Cerebellum (tissue), 4 donors: ENCODE measurements at places on chromosomes 13 and 19. TPM values are rescaled to one million over a fixed set of nuclear protein-coding genes. Genes with fewer than 3 reads are reported as not detected.

- no peak for DNase-seq
Measured at GRCh38 chr13:88246239-88246638, 575.1 kb downstream of the SLITRK5 start.

DNA sequence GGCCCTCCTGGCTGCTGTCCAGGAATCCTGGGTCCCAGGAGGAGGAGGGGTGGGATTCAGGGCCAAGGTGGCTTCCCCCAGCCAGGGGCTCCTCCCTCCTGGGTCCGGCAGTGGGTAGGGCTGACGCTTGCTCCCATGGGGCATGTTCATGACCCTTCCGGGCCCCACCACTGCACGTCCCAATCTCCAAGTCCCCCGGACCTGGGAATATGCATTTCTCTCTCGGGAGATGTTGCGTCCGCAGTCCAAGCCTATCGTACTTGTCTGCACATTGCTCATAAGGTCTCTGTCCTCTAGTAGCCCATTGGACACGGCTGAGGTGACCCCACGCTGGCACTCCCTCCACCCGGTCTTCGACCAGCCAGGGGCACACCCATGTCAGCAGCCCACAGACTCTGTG lies 192.3 kb downstream of the TEX29 start:
- DNase-seq = no peak

DNA sequence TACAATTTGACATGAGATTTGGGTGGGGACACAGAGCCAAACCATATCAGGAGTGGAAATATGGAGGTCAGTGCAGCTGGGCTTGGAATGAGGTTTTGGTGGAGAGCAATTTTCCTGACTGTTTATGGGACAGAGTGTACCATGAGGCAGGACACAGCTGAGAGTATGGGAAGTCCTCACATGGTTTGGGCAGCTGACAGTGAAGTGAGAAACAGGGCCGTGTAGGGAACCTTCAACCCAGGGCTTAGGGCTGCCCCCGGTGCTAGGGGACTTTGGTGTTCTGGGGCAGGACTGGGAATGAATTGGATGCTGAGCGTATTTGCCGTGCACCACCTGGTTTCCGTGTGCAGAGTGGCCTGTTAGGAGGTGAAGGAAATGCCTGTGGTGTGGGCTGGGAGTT lies 6.1 kb downstream of the ZNF548 start:
- DNase-seq = no peak

GRCh38 chr19:54696117-54696548 lies 28.1 kb upstream of the KIR3DL3 start:
- no peak for DNase-seq

Gene SLC35E1
- total RNA-seq = 29.9 TPM

Gene LHFPL6
- 28.3 TPM for total RNA-seq

Gene IFNL1
- not detected for total RNA-seq

Gene VN1R4
- total RNA-seq = not detected
